NCI-H1092 (cell line): ENCODE measurements at places on chromosomes 4 and X.

- no peak for DNase-seq
These were observed 78.8 kb upstream of the GPR174 start for GRCh38 chrX:79065696-79066095.

DNA sequence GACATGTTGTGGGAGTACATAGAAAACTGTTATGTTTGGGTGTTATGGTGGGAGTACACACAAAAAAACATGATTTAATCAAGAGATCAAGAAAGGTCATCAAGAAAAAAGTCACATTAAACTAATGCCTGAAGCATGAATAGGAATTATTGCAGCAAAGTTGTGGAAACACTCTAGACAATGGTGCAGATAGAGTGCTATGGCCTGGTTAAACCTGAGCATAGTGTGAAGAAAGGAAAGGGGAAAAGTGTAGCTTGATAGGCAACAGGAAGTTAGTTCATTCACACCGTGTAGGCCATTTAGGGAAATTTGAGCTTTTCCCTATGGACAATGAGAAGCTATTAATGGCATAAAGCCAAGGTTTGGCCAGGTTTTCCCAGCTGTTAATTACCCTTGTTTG, 162.1 kb upstream of the EMCN start:
- DNase-seq = no peak

GRCh38 chr4:169062897-169063244, 52.8 kb upstream of the CBR4 start:
- no peak for DNase-seq

GRCh38 chr4:109672169-109672930, 30.9 kb downstream of the CASP6 start:
- no peak for DNase-seq

GRCh38 chr4:55318175-55319129, 27.6 kb upstream of the SRD5A3 start:
- no peak for DNase-seq

DNA sequence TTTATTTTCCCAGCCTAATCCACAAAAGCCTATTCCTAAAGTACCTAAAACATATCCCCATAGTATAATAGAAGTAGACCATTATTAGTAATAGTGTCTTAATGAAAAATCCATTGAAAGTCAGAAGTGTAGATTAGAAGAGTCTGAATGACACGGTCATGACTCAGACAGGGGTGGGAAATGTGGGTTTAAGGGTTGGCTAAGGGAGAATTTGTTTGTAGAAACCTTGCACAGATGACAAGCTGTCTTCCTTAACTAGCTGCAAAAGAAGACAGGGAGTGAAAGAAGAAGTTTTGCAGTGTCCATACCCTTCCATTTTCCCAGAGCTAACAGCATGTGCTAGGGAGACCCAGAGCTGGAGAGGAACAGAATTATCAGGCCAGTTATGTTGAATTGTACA, 242.7 kb upstream of the ETNPPL start:
- DNase-seq = no peak

DNA sequence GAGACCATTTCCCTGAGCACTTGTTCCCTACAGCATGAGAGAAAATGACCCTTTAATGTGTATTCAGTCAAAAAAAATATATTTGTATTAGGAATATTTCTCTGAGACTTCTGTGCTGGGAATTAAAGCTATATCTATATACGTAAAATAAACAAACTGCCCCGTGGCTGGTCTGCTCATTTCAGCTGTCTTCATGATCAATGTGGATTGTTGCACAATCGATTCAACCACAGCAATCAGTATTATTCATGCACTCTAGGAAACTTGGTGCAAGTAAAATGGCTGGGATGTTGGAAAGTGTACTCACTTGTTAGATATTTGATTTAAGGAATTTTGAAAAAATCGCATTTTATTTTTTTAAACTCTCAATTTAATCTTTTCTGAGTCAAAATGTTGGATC, 307.9 kb upstream of the ZFP42 start:
- no peak for DNase-seq

DNA sequence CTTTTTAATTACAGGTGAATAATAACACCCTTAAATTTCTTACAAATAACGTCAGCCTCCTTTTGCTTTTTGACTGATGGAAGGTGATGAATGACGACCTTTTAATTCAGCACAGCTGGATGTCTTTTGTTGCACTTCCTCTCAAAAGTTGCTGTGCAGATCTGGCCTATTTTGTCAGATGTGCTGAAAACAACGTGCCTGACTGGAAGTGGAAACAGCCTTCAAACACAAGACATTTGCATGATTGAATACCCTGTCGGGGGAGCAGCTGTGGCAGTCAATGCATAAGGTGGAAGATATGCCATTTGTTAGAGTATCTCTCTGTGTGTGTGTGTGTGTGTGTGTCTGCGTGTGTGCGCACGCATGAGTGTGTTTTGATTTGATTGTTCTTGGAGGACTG, 579.7 kb downstream of the SPRY1 start:
- DNase-seq = no peak

- no peak for DNase-seq
These were observed 480.0 kb downstream of the NLGN4X start for GRCh38 chrX:5748586-5749150.

DNA sequence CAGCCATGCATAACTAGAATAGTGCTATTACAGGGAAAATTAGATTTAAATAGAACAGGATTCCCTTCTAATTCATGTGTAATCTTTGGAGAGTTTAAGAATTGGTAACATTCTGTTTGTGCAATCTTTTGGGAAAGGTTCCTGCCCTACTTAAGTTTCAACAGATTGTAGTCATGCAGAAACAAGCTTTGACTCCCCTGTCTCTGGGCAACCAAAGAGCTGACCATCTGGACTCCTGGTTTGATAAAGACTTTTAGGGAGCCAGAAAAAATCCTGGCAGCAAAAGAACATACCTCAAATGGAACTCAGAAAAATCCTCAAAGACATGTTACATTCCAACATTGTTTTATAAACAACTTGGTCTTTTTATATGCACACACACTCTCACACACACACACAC, 191.1 kb upstream of the NEIL3 start:
- no peak for DNase-seq

DNA sequence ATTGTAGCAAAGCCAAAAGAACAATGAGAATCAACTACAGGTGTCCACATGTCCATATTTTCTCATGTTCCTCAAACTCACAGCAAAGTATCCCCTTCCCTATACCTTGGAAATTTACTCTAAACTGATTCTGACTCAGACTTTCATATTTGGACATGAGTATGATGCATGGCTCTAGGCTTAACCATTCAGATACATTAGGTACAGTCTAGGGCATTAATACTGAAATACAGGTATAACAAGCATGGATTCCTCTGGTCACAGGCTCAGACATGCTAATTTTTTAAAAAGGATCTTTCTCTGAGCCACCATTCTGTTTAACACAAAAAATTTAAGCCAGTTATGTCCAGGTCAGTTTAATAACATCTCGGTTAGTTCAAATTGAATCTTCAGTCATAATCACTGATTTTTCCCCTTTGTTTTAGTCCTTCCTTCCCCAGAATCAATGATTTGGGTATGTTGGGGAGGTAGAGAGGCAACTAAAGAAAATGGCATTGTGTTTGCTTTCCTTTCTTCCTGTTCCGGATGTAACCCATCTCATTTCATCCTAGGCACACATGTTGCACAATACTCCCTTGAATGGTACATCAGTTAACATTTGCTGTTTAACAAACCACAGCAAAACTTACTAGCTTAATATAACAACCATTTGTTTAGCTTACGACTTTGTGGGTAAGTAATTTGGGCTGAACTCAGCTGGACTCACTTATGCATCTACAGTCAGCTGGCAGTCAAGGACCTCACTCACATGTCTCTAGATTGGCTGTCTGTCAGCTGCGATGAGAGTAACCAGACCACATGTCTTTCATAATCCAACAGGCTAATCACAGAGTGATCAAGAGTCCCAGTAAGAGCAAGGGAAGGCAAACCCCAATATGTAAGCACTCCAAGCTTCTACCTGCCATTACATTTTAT, 75.3 kb upstream of the GRIA3 start:
- no peak for DNase-seq

GRCh38 chrX:31036895-31037294, 34.9 kb downstream of the FTHL17 start:
- DNase-seq = peak; percentile 19

GRCh38 chr4:51884606-51885005, 41.7 kb downstream of the DCUN1D4 start:
- no peak for DNase-seq
